ENCODE measurements at places on chromosomes 7 and 10.

GRCh38 chr10:132784866-132785722 lies 853 bp downstream of the NKX6-2 start:
- DNase-seq = no peak

DNA sequence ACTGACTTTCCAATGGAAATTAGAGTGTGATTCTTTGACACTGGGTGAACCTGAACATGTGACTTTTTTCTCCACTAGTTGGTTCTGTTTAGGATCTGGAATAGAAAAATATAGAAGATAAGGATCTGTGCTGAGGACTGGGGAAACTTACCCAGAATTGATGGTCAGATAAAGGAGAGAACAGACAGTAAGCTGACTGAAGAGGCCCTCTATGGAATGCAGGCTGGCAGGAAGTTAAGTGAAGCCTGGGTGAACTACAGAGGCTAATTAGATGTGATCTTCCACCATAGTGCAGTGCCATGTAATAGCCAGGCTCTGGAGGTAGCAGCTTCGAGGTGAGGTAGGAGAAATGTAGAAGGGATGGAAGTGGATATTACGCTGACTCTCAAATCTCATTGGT lies 455.3 kb downstream of the PLXDC2 start:
- no peak for DNase-seq

DNA sequence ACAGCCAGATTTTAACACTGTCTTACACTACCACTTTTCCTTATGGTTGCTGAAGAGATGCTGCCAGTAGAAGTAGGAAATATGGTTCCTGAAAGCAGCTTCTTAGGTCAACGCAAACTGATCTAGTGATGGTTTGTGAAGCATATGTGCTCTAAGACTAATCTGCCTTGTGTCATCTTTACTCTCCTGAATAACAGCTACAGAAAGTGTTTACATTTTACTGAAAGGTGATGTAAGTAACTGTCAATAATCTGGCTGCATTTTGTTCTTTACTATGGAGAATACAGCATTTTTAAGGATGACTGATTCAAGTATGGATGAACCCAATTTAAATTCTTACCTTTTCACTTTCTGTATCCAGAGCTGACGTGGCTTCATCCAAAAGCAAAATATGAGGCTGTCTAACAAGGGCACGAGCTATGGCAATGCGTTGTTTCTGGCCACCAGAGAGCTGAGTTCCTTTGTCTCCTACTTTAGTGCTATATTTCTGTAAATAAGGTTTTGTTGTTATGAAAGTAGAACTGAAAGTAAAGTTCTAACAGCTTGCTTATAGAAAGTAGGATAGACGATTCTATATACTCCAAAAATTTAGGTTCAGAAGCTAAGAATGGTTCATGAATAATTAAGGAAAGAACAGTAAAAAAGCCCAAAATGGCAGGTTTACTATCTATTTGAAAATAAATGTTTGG lies 30.2 kb upstream of the ABCB4 start:
- DNase-seq = no peak

- DNase-seq = no peak
Measured at GRCh38 chr7:16345979-16346958, 75.1 kb downstream of the CRPPA start.

DNA sequence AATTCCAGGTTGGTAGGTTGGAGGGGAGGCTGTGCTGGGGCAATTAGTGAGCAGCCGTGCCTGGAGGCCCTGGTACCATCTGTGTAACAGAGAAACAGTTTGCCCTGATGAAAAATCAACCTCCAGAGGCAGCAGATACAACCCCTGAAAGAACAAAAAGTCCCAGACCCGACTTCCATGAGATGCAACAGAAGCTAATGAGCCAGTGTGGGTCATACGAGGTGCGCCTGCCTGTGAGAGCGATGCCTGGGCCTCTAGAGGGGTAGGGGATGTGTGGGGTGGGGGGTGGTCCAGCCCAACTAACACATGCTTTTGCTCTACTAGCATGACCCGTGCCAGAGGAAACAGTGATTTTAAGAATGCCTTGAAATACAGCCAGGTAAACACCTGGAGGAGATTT lies 39.3 kb downstream of the CELF2 start:
- no peak for DNase-seq

GRCh38 chr10:34719746-34720145 lies 95.3 kb downstream of the PARD3 start:
- no peak for DNase-seq
